Fibroblast of skin of scalp (primary cell): ENCODE measurements at places on chromosomes 13 and 19.

DNA sequence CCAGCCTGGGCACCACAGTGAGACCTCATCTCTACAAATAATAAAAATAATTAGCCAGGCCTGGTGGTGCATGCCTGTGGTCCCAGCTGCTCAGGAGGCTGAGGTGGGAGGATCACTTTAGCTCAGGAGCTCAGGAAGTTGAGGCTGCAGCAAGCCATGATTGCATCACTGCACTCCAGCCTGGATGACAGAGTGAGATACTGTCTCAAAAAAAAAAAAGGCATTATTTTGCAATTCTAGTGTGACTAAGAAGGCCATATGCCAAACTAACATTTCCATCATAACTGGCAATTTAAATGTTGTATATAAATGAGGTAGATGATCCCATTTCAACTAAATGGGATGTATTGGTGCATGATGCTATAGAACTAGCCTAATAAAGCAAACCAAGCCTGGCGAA, 632.8 kb upstream of the KLF12 start:
- DNase-seq: peak; percentile 76

DNA sequence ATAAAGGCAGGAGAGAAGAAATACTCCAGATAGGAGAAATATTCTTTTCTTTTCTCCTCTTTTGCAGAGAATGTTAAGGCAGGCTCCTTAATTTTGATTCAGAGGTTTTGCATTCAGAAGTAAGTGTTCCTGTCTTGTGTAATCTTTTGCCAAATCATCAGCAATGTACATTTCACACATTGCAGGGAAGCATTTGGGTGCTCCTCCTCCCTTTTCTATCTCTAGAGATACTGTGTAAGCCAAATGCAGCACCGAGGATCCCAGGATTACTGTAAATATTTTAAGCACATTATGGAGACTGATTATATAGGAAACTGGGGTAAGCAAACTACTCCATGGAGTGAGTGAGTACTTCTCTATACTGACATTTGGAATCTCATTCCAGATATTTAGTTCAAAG, 7.2 kb downstream of the ATP8A2 start:
- no peak for DNase-seq

DNA sequence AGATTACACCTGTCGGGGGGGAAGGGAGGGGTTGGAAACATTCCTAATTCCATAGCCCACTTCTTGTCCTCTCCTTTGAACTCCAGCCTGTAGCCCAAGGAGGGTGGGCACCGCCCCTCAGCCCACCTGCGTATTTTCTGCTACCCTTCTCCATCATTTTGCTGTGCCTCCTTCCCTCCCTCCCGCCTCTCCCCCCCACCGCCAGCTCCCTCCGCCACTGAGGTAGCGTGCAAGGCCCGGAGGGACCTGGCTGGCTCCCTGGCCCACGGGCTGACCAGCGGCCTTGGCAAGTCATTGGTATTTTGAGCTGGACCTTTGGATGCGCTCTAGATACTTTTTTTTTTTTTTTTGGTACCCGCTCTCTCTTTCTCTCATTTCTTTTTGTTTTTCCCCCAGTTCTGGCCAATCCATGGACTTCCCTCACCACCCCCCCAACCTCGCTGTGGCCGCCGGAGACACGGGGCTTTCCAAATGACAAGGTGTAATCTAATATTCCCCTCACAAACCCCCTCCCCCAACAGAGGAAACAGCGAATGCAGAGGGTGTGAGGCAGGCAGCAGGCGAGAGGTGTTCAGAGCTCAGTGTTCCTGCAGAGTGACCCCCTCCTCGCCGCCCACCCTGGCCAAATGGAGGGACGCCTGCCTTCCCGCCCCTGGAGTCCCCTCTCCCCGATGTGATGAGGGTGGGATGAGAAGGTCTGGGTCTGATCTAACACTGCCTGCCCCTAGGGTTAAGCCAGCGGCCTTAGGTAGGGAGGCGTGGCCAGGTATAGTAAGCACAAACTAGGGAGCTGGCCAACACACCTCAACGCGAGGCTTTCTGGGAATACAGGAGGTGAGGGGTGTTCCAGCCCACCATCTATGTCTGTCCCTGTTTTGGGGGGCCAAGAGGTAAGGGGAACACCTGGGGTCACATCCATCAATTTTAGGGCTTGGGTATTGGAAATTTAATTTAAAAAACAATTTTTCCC, 89.2 kb downstream of the PTPRS start:
- no peak for DNase-seq

DNA sequence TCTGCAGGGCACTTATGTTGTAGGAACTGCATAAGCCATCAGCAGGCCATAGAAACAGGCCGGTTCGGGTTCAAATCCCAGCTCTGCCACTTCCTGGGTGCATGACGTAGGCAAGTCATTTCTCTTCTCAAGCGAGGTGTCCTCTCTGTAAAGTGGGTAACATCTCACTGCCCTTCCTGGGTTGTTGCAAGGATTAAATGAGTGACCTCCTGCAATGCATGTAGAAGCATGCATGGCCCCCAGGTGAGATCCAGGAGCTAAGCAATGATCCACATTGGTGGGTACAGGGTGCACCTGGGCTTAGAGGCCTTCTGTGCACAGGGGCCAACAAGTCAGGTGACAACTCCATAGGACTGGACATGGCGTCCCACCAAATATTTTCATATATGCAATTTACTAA, 13.8 kb downstream of the PHLDB3 start:
- no peak for DNase-seq

GRCh38 chr19:4811328-4812131, 20.0 kb downstream of the TICAM1 start:
- DNase-seq: peak; percentile 68

DNA sequence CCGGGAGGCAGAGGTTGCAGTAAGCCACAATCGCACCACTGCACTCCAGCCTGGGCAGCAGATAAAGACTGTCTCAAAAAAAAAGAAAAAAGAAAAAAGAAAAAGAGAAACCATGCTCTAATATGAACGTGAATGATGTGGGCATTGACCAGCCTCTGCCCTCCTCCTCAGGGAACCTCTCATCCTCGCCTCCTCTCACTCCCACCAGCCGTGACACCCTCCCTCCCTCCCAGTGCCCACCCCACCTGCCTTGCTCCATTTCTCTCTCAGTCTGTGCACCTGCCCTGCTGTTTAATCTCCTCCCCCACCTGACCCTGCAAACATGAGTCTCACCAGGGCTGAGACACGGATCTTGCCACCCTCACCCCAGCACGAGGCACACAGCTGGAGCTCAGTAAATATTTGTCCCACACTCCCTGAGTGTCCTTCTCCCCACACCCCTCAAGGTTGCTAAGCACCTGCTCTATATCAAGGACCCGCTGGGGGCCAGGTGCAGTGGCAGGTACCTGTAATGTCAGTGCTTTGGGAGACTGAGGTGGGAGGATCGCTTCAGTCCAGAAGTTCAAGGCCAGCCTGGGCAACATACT, 7.5 kb upstream of the BCAT2 start:
- DNase-seq: no peak

DNA sequence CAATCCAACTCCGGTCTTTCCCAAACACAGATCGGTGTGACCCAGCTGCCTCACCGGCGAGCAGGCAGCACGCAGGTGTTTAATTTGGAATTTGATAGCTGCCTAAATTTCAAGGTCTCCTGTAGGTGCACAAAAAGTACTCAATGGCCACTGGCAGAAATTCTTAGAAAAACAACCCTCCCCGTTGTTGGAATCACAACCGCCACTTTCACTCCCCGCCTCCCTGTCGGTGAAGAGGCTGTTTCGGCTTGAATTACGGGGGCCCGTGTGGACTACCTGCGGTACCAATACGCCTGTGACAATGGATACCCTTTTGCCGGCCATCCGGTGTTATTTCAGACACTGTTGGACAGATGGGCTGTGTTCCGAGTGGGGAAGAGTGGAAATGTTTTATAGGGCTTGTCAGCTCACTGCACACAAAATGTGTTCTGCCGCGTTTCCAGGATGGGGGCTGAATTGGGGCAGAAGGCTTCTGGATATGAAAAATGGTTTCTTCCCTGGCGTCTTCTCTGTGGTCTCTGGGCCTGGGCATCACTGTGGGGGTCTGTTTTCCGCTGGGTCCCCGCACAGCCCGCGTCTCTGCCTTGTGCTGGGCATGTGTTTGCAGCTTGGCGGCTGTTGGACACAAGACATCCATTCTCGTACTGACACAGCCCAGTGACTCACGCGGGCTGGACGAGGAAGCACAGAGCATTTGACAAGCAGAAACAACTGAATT, 45.4 kb downstream of the ZIC5 start:
- peak; percentile 20 for DNase-seq

DNA sequence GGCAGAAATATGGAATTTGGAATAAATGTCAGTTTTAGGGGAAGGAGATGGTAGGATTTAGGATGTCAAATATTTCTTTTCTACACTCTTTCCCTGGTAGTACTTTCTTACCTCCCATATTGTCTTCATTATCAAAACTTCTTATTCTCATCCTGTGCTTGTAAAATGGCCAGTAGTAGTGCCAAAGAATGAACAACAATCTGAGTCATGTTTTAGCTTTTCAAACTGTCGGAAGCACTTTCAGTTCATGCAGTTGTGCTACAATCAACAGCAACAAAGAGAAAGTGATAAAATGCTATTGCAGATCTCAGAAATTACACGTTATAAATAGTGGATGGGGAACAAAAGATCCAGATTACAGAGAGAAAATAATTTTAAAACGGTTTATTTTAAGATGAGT, 193.7 kb upstream of the RXFP2 start:
- peak; percentile 23 for DNase-seq

DNA sequence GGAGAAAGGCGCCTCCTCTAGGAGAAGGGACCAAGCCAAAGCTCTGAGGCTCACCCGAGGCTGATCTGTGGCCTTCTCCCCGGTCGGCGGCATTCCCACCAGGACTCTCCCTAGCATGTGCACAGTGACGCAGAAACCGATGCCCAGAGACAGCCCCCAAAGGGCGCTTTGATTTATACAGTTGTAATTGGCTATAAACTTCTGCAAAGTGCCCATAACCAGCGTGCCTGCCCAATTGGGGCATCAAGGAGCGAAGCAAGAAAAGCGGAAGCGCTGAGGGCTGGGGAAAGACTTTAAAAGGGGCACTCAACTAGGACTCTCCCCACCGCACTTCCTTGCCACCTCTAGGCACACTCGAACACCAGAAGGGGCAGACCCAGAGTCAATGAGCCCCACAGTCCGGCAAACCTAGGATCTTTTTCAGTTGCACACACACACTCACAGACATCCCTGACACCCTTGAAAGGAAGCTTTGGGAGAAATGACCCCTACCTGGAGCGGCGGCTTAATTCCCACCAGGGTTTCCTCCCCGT, 1.8 kb downstream of the CDX2 start:
- no peak for DNase-seq

DNA sequence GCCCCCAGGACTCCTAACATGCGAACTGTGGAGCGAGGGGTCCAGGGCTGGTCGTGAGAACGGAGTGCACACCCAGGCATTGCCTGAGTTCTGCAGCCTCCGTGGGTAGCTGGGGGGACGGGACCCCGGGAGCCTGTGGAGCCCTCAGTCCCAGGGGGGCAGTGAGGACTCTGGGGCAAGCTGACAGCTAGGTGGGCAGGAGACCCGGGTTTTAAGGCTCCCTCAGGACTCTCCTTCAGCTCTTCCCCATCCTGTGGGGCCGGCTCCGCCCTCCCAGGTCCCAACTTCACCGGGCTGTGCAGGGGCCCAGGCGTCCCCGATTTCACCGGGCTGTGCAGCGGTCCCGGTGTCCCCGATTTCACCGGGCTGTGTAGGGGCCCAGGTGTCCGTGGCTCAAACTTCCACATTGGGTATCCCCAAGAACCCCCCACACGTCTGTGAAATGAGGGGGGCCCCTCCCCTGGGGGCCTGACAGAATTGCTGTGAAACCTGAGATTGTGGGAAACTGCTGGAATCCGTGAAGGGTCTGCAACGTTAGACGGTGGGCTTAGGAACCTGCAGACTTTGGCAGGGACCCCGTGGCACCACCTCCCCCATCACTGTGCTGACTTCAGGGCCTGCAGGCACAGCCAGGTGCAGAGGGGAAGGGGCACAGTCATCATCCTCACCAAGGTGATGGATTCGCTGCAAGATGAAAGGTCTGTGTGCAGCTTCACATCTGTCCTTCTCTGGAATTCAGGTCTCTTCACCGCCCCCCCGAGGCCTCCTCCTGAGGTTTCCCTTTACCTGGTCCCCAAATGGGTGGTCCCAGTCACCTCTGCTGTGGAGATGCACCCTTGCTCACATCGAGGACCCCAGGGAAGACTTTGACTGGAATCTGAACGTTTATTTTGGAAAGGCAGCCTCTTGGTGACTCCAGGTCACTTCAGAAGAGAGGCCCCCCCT, 73.2 kb upstream of the MCF2L start:
- DNase-seq: no peak

DNA sequence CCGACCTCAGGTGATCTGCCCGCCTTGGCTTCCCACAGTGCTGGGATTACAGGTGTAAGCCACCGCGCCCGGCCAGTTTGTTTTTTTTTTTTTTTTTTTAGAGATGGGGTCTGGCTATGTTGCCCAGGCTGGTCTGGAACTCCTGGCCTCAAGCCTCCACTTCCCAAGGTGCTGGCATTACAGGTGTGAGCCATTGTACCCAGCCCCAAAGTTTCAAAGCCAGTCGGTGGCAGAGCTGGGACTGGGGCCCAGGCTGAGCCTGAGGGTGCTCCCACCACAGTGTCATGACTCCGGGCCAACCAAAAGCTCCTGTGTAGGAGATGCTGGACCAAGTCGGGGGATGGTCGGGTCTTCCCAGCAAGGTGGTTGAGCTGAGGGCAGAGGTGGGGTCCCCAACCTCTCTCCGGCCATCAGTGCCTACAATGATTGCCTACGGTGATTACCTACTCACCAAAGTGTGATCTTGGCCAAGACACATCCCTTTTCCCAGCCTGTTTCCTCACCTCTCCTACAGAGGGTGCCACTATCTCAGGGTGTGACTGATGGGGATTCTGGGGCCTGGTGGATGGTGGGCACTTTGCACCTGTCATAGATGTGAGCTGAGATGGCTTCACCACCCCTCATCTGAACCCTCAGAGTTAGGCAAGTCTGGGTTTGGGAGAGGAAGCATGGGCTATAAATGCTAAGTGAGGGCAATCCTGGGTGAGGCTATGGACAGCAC, 5.9 kb upstream of the SAMD1 start:
- no peak for DNase-seq

DNA sequence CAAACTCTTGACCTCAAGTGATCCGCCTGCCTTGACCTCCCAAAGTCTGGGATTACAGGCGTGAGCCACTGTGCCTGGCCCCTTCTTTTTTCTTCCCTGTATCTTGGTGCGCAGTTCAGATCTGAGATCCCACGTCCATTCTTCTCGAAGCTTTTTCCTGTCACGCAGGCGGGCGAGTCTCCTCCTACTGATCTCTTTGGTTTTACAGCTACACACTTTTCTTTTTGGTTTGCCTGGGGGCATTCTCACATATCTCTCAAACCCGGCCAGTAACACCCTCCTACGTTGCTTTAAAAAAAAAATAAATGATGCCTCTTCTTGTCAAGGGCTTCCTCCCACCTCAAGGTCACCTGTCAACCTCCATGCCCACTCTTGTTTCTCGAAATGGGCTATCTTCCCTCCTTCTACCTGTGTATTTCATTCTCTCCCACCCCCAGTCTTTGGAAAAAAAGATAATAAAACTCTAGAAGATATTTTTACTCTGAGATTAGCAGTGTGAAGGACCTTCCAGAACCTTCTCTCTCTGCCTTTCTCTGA, 12.1 kb downstream of the TMPRSS9 start:
- no peak for DNase-seq

- no peak for DNase-seq
These were observed 1824.2 kb downstream of the OLFM4 start for GRCh38 chr13:54852831-54853230.
